GM23248 (cell line): ENCODE measurements at places on chromosomes 3 and 15. TPM values are rescaled to one million over a fixed set of nuclear protein-coding genes. Genes with fewer than 3 reads are reported as not detected.

ITIH1 gene
- total RNA-seq, result not detected in 2 replicates

SKOR1 gene
- total RNA-seq, result 0.11 TPM in 1 of 2 replicates, not detected in the other

ABHD14A gene
- 33.1 and 37.9 TPM in 2 replicates for total RNA-seq

XXYLT1 gene
- total RNA-seq, result 42.4 and 44.7 TPM in 2 replicates

RPL14 gene
- total RNA-seq, result 148 and 220 TPM in 2 replicates

NEK10 gene
- total RNA-seq, result 7.6 and 9.5 TPM in 2 replicates

TRH gene
- not detected in 2 replicates for total RNA-seq

CMSS1 gene
- 9.0 and 17.2 TPM in 2 replicates for total RNA-seq

DNA sequence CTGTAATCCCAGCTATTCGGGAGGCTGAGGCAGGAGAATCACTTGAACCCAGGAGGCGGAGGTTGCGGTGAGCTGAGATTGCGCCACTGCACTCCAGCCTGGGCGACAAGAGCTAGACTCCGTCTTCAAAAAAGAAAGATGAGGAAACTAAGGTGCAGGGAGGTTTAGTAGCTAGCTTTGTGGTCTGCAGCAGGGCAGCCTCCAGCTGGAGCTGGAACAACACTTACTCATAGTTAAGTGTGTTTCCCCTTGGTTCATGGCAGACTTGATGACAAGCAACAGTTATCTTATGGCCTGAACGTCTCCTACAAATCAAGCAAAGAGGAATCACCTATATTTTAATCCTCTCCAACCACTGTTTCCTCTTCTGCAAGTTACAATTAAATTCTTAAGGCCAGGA, 12.6 kb downstream of the KAT2B start:
- no peaks in the 10 kb centered on the region for H3K36me3 ChIP-seq
- peaks cover 35% of the 10 kb centered on the region for H3K4me1 ChIP-seq
- H3K4me3 ChIP-seq, result no peak overlapping the region
- no peak for DNase-seq
- no peak overlapping the region for H3K27ac ChIP-seq

GRCh38 chr3:40476478-40477470, at the start of gene ZNF619:
TSS of gene ZNF619 (plus strand) at chr3:40477122. CDS start at chr3:40477980, 858 bp downstream.
- H3K4me3 ChIP-seq, result peak within 1 kb of the TSS; percentile 95
- peak within 1 kb of the TSS; percentile 11; the same call in 1 of the 2 replicates for H3K27ac ChIP-seq
- peaks cover 4% of the 10 kb centered on the region; the same call in 1 of the 2 replicates for H3K4me1 ChIP-seq
- H3K27me3 ChIP-seq, result no peaks in the 10 kb centered on the region
- peak; percentile 85 for DNase-seq
- no peaks in the 10 kb centered on the region for H3K36me3 ChIP-seq

GRCh38 chr3:54065140-54065539, 57.2 kb upstream of the CACNA2D3 start:
- H3K4me3 ChIP-seq, result no peak overlapping the region
- H3K27ac ChIP-seq, result no peak overlapping the region
- no peaks in the 10 kb centered on the region for H3K27me3 ChIP-seq

DNA sequence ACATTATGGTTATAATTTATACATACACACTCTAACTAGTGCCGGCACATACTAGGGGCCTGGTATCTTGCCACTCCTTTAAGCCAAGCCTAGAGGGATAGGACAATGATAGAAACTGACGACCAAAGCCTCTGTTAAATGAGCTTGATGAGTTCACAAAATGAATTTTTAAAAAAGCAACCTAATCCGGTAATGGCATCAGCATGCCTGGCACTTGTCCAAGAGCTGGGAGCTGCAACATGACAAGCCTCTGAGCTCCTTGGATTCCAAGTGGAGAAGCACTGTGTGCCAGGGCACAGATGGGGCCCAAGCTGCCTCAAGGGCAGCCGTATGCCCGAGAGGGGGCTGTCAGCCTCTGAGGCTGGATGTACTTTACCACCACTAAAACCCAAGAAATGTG, 9.7 kb downstream of the ETV5 start:
- no peak overlapping the region for H3K4me3 ChIP-seq
- DNase-seq, result peak; percentile 79
- peaks cover 5% of the 10 kb centered on the region; the same call in 1 of the 2 replicates for H3K36me3 ChIP-seq
- H3K4me1 ChIP-seq, result peaks cover 31% of the 10 kb centered on the region
- no peak overlapping the region for H3K27ac ChIP-seq

DNA sequence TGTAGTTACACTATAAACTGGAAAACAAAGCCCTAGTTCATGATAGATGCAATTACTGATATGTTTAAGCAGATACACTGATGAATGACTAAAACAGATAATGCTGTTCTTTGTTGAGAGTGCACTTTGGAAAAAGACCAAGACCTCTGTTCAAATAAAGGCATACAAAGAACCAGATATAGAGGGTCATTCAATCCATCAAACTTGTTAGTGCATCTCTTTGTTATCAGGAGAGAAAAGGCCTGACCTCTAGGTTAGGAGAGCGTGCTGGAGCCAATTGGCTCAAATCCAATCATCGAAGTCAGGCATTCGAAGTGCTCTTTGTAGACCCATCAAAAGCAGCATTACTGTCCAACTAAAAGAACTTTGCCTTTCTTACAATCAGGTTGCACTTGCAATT, 124.2 kb downstream of the TFG start:
- H3K4me3 ChIP-seq, result no peak overlapping the region
- H3K36me3 ChIP-seq, result no peaks in the 10 kb centered on the region
- H3K27ac ChIP-seq, result no peak overlapping the region

- H3K4me1 ChIP-seq, result no peaks in the 10 kb centered on the region
- no peak overlapping the region for H3K4me3 ChIP-seq
- no peak overlapping the region for H3K27ac ChIP-seq
Observed at GRCh38 chr3:171632766-171633165, 172.6 kb upstream of the TNIK start.

GRCh38 chr15:69086427-69087204, 72.1 kb downstream of the NOX5 start:
- no peak overlapping the region for H3K27ac ChIP-seq
- peaks cover 33% of the 10 kb centered on the region; the same call in 1 of the 2 replicates for H3K27me3 ChIP-seq
- no peak for DNase-seq
- H3K36me3 ChIP-seq, result no peaks in the 10 kb centered on the region
- H3K4me3 ChIP-seq, result no peak overlapping the region

GRCh38 chr3:188169830-188170455, 16.0 kb downstream of the LPP start:
- no peak overlapping the region for H3K27ac ChIP-seq
- H3K4me1 ChIP-seq, result no peaks in the 10 kb centered on the region
- no peak overlapping the region for H3K4me3 ChIP-seq
- DNase-seq, result no peak
- no peaks in the 10 kb centered on the region for H3K27me3 ChIP-seq

- no peak overlapping the region for H3K4me3 ChIP-seq
- peak; percentile 51 for DNase-seq
- H3K27ac ChIP-seq, result peak overlapping the region; percentile 47
- no peaks in the 10 kb centered on the region for H3K27me3 ChIP-seq
- H3K4me1 ChIP-seq, result peaks cover 48% of the 10 kb centered on the region
Observed at GRCh38 chr3:123791898-123792297, 92.2 kb downstream of the MYLK start.

- no peak for DNase-seq
- H3K4me3 ChIP-seq, result no peak overlapping the region
- H3K27ac ChIP-seq, result no peak overlapping the region
- peaks cover 80% of the 10 kb centered on the region for H3K36me3 ChIP-seq
- no peaks in the 10 kb centered on the region for H3K27me3 ChIP-seq
- H3K4me1 ChIP-seq, result no peaks in the 10 kb centered on the region
Observed at GRCh38 chr3:180959691-180960090, 29.8 kb downstream of the DNAJC19 start.

GRCh38 chr3:46245146-46245545, 2.9 kb downstream of the CCR3 start:
- DNase-seq, result no peak
- no peaks in the 10 kb centered on the region for H3K4me1 ChIP-seq
- H3K27ac ChIP-seq, result no peak overlapping the region

- H3K4me1 ChIP-seq, result peaks cover 45% of the 10 kb centered on the region
- H3K36me3 ChIP-seq, result no peaks in the 10 kb centered on the region; the same call in 1 of the 2 replicates
- H3K27me3 ChIP-seq, result no peaks in the 10 kb centered on the region
- peak overlapping the region; percentile 5; the same call in 1 of the 2 replicates for H3K27ac ChIP-seq
- no peak overlapping the region for H3K4me3 ChIP-seq
- DNase-seq, result peak; percentile 55
Observed at GRCh38 chr15:39887832-39888231, 32.2 kb downstream of the GPR176 start.

- H3K4me3 ChIP-seq, result no peak overlapping the region
- peaks cover 63% of the 10 kb centered on the region for H3K4me1 ChIP-seq
- H3K27ac ChIP-seq, result peak overlapping the region; percentile 71
- peaks cover 8% of the 10 kb centered on the region; the same call in 1 of the 2 replicates for H3K36me3 ChIP-seq
- DNase-seq, result no peak
Observed at GRCh38 chr15:78048628-78048920, 28.9 kb downstream of the TBC1D2B start.
